ENCODE measurements at places on chromosomes 3 and 15.

DNA sequence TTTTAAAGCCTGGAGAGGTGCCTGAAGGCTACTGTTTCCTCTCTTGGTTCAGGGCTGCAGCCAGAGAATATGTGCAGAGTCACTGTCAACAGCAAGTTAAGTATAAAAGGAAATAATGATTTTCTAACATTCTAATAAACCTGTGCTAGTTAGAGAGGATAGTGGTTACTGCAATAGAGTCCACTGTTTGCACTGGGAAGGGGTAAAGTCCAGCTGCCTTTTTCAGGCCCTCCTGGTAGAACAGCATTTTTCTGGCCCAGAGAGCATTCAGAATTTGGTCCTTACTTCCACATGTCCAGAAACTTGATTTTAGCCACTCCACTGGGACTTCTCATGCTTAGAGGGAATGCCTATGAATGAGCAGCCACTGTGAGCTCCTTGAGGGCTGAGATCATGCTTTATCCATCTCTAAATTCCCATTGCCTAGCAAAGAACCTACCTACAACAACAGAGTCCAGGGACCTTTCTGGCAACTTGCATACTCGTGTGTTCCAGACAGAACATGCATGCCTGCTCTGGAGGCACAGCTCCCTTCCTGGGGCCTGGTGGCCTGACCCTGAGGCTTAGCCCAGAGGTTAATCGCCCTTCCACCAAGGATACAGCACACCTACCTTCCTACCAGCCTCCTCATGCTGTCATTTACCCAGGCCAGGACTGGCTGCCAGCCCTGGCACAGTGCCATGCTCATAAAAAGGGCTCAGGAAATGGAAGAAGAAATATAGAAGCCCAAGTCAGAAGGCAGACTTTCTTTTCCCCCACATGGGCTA lies 50.3 kb upstream of the ATP13A3 start:
- no peak for DNase-seq

DNA sequence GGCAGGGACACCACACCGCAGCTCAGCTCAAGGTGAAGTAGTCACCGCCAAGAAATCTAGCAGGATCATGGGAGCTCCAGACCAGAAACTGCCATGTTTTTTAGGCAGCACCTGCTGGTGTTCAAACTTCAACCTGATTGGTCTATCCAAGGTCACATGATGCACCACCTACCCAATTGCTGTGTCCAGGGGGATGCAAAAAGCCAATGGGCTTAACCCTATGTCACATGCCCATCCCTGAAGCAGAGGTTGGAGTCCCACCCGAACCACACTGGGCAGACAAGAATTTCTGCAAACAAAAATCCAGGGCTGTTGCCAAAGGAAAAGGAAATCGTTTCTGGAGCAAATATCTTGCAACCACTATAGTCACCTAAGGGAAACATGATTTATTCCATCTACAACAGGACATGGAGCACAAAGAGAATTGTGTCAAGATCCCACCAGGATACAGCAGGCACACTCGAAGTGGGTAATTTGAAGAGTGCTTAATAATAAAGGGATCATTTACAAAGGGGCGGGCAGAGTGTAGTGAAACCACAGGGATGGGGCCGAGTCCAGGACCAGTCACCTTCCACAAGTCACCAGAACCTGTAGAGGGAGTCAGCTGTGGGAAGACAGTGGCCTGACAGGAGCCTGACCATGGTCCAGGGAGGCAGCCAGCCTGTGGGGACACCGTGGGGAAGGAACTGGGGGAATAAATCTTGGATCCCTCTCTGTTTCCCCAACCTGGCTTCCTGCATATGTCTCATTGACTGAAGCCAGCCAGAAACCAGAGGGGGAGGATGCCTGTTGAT lies 34.2 kb upstream of the TSEN2 start:
- no peak for DNase-seq

DNA sequence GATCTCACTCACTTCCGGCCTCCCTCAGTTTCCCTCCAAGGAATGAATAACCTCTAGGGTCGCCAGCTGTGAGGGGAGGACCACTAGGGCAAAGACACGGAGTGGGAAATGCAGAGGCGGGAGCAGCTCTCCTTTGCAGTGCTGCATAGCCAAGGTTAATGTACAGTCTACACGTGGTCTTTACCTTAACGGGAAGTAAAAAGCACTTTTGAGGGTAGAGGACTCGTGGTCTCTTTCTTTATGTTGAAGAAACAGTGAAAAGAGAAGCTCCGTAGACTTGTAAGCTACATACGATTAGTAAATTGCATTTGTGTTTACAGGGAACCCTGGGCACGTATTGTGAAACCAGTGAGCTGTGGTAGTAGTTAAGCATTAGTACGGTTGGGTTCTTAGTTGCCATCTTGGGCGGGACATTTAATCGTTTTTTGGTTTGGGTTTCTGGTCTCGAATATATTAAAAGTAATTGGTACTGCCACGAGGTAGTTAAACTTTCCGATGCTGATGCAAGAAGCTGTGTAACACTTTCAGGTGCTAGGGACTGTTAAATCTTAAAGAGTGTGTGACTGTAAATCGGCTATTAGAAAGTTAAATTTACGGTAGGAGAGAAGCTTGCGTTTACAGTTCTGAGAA lies 828 bp downstream of the U2SURP start:
- DNase-seq, result peak; percentile 26

- DNase-seq, result no peak
Measured at GRCh38 chr15:65942436-65942835, 73.1 kb downstream of the RAB11A start.

- DNase-seq, result no peak
Measured at GRCh38 chr3:138397983-138398382, 36.4 kb upstream of the ESYT3 start.

- no peak for DNase-seq
Measured at GRCh38 chr3:133512416-133513089, 60.9 kb upstream of the CDV3 start.

DNA sequence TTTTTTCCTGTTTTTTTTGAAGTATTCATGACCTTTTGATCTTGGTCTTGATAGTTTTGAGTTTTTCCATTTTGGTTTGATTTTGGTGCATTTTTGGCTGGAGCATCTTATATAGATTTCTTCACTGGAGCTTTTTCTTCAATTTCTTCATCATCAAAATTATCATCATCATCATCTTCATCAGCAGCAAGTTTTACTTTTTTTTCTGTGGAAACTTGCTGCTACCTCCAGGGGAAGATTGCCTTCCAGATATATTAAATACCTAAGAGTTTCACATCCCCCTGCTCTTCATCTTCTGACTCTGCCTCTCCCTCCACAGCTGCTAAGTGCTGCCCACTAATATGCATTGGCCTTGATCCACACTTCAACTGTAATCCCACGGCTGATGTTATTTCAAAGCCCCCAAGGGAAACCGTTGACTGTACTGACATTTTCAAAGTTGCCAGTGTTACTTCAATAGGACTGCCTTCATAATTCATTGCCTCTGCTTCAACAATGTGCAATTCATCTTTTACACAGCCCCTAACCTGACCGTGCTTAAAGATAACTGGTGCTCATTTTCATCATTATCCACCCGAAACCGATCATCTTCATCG lies 151.7 kb downstream of the NR1D2 start:
- DNase-seq, result no peak

DNA sequence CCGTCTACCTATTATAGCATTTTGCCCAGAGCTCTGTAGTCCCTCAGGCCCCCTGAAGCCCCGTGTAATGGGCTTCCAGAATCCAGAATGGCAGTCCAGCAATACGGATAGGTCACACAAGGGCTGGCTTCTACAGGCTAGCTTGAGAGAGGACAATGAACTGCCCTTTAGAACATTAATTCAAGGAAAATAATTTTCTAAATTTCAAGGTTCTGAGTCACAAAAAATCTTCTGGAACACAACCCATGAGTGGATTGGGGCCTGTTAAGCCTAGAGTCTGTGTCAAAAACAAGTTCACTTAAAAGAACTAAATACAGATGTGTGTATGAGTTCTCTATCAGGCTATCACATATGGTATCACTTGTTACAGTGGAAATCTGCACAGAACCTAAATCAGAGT lies 28.8 kb downstream of the DCP1A start:
- DNase-seq, result peak; percentile 73

- no peak for DNase-seq
Measured at GRCh38 chr3:89742546-89742945, 635.1 kb downstream of the EPHA3 start.

- no peak for DNase-seq
Measured at GRCh38 chr15:91284758-91285466, 184.9 kb downstream of the SV2B start.

DNA sequence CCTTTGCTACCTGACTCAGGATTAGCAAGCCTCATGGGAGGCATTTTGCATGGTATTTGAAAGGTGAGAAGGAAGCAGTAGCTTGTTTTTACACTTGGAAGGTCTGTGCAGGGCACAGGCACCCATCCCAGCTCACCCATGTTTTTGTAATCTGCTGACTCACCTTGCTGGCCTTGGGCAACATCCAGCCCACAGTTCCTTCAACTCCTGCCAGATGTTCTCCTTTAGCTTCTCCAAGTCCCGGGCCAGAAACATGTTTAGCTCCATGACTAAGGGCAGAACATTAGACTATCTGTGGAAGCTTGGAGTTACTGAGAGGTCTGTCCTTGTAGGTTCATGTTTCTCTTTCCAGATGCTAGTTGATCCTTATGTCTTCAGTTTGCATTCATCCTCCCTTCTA lies 12.4 kb upstream of the ZNF770 start:
- peak; percentile 84 for DNase-seq

DNA sequence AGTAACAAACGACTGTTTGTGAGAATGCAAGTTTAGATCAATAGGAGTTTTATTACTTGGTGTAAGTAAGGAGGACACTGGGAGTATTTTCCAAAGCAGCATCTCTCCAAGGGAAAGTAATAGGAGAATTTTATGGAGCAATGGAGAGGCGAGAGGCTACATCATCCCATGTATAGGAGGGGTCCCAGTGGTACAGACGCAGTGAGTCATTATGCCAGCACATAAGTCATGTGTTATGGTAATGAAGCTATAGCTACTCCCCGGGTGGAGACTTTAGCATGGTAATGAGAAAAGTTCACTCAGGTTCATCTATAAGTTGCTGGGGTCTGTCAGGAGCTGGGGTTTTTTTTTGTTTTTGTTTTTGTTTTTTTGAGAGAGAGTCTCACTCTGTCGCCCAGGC lies 29.5 kb upstream of the ZNF445 start:
- DNase-seq, result no peak

GRCh38 chr3:182763896-182764295 lies 29.4 kb upstream of the ATP11B start:
- DNase-seq, result no peak

DNA sequence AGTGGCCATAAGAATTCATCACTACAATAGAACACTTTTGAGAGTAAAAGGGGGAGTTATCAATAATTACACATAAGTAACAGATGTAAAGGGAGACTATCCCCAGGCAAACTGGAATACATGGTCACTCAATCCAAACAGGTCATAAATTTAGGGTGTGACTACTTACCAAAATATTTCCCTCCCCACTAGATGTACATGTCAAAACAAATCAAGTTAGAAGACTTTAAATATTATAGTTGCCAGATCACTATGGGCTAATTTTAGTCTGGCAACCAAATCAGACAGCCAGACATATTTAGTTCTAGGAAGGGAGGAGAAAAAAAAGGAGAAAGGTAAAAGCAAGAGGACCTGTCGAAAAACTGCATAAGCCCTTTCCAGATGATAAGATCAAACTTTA lies 23.1 kb downstream of the SLC24A5 start:
- no peak for DNase-seq

DNA sequence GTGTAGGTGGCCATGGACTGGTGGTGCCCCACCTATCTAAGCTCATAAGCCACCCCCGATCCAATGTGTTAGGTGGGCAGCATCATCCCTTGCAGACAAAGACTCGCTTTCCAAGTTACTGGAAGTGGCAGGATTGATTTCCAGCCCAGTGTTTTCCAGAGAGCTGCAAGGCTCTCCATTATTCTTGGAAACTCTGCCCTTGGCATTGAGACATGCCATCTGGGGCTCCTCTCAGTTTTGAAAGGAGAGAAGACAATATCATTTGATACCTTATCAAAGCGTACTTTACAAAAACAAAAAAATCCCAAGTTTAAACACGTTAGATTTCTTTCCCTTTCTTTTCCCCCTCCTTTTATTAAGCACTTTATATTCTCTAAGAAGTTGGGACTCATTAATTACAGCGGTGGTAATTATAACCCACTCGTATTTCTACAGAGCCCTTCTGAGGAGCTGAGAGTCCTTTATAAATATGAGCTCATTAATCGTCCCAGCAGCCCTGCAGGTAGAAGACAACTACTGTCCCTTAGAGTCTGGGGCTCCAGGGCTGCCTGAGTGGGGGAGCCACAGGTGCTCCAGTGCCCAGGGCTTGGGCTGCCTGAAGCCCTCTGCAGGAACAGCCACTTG lies 226.1 kb downstream of the TLE3 start:
- no peak for DNase-seq

DNA sequence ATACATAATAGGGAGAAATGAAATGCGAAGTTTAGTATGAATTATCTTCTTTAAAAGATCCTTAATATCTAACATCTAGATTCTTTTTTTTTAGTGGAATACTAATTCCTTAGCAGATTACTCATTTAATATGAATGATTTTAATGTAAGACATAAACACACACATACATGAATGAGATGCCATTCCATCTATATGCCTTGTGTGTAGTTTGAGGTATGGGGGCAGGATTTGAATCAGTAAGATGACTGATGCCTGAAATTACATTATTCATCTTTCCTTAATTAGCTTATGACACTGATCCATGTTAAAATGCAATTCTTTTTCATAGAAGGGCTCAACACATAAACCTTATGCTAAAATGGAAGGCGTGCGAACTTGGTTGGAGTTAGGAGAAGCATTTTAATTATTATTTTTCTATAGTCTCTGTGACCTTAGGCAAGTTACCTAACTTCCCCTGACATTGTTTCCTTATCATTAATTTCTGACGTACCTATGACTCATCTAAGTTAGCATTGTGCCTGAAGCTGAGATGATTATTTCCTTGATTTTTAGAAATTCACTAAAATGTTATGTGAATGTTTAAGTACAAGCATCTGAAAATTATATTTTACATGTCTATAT lies 10.8 kb upstream of the BNIP2 start:
- DNase-seq, result no peak

DNA sequence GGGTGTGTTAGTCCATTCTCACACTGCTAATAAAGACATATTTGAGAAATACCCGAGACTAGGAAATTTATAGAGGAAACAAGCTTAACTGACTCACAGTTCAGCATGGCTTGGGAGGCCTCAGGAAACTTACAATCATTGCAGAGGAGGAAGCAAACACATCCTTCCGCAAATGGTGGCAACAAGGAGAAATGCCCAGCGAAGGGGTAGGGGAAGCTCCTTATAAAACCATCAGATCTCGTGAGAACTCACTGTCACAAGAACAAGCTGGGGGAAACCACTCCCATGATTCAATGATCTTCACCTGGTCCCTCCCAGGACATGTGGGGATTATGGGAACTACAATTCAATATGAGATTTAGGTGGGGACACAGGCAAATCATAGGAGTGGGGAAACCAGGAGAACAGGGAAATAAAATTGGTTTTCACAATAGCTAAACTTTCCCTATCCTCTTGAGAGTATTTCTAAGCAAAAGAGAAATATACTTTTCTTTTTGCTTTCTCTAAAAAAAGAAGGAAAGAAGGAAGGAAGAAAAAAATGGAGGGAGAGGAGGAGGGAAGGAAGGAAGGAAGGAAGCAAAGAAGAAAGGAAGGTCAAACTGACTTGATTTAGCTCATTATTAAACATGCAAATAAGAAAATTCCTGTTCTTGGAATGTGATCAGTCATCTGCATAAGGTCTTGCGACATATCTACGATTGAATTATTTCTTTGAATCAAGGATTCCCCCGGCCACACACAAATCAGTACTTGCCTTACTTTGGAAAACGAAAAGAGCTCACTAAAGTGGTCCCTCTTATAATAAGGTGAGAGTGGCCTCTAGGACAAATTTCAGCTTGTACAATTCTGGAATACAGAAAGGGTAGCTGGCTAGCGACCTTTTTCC lies 75.2 kb downstream of the LIPC start:
- no peak for DNase-seq

- DNase-seq, result peak; percentile 96
Measured at GRCh38 chr3:44976002-44976815, at the start of the genes EXOSC7 and ZDHHC3. TSS of gene EXOSC7 (plus strand) at chr3:44976244. CDS start at chr3:44976278, 34 bp downstream. TSS of gene ZDHHC3 (minus strand) at chr3:44976174. CDS start at chr3:44959436, 16,738 bp downstream.

Measured in AG08395 (cell line).